ENCODE measurements at places on chromosomes 12 and 14. TPM values are rescaled to one million over a fixed set of nuclear protein-coding genes. Genes with fewer than 3 reads are reported as not detected.
A peak's percentile ranks its signal among the peaks of the same experiment; 100 is the strongest.

- H3K4me3 ChIP-seq: no peak overlapping the region
- no peaks in the 10 kb centered on the region for H3K4me1 ChIP-seq
- H3K36me3 ChIP-seq: peaks cover 25% of the 10 kb centered on the region
- no peaks in the 10 kb centered on the region for H3K27me3 ChIP-seq
- DNase-seq: no peak
- H3K27ac ChIP-seq: no peak overlapping the region
These were observed 29.4 kb downstream of the POLR3B start for GRCh38 chr12:106386813-106387535.

- peaks cover 12% of the 10 kb centered on the region for H3K36me3 ChIP-seq
- DNase-seq: no peak
- no peaks in the 10 kb centered on the region for H3K4me1 ChIP-seq
- no peak overlapping the region for H3K4me3 ChIP-seq
- no peak overlapping the region for H3K27ac ChIP-seq
- no peaks in the 10 kb centered on the region for H3K27me3 ChIP-seq
These were observed 27.8 kb downstream of the ANKRD9 start for GRCh38 chr14:102481791-102482238.

GRCh38 chr12:128111951-128112350 is 155.0 kb upstream of the TMEM132C start:
- H3K4me1 ChIP-seq: no peaks in the 10 kb centered on the region
- no peak overlapping the region for H3K27ac ChIP-seq
- H3K4me3 ChIP-seq: no peak overlapping the region
- H3K36me3 ChIP-seq: no peaks in the 10 kb centered on the region
- no peak for DNase-seq

- peak overlapping the region; percentile 23 for H3K4me3 ChIP-seq
- H3K4me1 ChIP-seq: peaks cover 80% of the 10 kb centered on the region
- H3K27ac ChIP-seq: peak overlapping the region; percentile 95
- DNase-seq: peak; percentile 67
- no peaks in the 10 kb centered on the region for H3K27me3 ChIP-seq
These were observed 86.1 kb upstream of the DYNC1H1 start for GRCh38 chr14:101878211-101878821.

DNA sequence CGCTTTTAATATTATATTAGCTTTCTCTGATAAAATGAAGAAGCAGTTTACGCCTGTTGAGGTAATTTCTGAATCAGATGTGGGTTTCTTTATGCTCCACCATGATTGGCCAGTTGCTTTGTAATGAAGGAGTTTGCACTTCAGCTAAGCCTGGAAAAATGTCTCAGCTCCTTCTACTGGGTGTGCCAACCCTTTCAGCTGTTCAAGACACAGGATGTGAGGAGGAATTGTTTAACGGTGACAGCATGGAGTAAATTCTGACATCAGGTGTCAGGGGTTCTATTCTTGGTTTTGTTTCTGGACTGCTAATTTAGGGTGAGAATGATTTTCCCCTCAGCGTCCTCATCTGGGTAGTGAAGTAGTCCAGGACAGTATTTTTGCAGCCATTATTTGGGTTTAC is 43.5 kb downstream of the FLRT2 start:
- H3K27ac ChIP-seq: no peak overlapping the region
- no peaks in the 10 kb centered on the region for H3K4me1 ChIP-seq
- H3K4me3 ChIP-seq: no peak overlapping the region
- no peaks in the 10 kb centered on the region for H3K36me3 ChIP-seq

- H3K36me3 ChIP-seq: peaks cover 2% of the 10 kb centered on the region
- peaks cover 4% of the 10 kb centered on the region for H3K27me3 ChIP-seq
- H3K4me3 ChIP-seq: no peak overlapping the region
- no peak overlapping the region for H3K27ac ChIP-seq
These were observed 33.0 kb downstream of the SRRM4 start for GRCh38 chr12:119014368-119014767.

KRT2 gene
- not detected for total RNA-seq

Measured in activated CD4-positive, alpha-beta memory T cell treated with anti-CD3 and anti-CD28 coated beads for 36 hours (primary cell).